ENCODE measurements at places on chromosomes 12 and 14.

DNA sequence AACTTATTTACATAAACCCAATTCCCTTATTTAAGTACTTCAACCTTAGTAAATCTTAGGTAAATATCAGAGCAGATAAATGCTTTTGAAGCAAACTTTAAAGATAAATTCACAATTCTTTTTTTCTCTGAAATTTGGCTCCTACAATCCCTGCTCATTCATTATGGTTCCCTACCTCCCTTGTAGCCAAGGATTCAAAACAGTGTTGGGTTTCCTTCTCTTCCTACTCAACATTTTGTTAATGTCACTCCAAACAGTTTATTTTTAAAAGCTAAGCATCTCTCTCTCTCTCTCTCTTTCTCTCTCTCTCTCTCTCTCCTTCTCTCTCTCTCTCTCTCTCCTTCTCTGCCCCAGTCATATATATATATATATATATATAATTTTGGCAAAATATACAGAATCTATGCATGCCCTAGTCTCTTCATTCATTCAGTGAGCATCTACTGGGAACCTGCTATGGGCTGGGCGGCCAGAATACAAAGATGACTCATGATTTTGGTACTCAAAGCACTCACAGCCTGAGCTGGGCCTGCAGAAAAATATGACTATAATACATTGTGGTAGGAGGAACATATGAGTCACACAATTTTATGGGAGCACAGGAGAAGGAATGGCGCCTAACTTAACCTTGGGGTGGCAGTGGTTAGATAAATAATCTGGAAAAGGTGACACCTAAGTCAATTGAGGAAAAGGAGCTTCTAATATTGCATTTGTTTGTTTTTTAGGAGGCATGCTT lies 123.7 kb upstream of the DHRS4 start:
- no peak for DNase-seq

- no peak for DNase-seq
These were observed 86.7 kb downstream of the NCOR2 start for GRCh38 chr12:124480469-124481256.

GRCh38 chr12:127787544-127787943 lies 479.4 kb upstream of the TMEM132C start:
- DNase-seq: no peak

GRCh38 chr12:10672231-10672868 lies 1.5 kb downstream of the STYK1 start:
- DNase-seq: no peak

DNA sequence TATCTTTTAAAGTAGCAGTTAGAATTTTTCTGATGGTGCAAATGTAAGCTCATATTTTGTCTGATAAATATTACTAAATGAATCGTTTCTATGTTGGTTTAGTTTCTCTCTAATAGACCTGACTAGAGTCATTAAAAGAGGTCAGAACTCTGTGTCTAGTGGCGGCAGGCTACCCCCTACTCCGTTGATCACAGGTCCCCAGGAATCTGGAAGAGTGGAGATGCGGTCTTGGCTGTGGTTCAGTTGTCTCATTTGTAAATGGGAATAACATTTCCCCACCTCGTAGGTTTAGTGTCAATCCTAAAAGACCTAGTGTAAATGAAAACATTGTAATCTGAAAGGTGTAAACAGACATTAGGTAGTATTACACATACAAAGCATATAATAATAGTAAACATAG lies 4.7 kb upstream of the FOXJ2 start:
- no peak for DNase-seq

- no peak for DNase-seq
These were observed 600 bp downstream of the PNN start for GRCh38 chr14:39175445-39176262.

GRCh38 chr14:99789581-99789980 lies 3.6 kb upstream of the EML1 start:
- DNase-seq: no peak

DNA sequence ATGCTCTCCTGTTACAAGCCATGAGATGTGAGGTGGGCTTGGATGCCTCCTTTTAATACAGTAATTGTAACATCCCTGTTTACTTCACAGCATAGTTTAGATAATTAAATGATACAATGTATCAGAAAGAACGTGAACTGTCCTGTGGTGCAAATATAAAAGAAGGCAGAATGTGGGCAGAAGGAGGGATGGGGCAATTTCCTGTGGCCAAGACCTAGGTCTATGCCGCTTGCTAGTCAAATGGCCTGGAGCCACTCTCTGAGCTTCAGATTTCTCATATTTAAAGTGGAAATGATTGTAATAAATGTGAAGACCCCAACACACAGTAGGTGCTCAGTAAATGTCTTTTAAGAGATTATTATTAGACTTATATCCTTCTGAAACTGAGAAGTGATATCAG lies 24.0 kb upstream of the EVL start:
- no peak for DNase-seq

DNA sequence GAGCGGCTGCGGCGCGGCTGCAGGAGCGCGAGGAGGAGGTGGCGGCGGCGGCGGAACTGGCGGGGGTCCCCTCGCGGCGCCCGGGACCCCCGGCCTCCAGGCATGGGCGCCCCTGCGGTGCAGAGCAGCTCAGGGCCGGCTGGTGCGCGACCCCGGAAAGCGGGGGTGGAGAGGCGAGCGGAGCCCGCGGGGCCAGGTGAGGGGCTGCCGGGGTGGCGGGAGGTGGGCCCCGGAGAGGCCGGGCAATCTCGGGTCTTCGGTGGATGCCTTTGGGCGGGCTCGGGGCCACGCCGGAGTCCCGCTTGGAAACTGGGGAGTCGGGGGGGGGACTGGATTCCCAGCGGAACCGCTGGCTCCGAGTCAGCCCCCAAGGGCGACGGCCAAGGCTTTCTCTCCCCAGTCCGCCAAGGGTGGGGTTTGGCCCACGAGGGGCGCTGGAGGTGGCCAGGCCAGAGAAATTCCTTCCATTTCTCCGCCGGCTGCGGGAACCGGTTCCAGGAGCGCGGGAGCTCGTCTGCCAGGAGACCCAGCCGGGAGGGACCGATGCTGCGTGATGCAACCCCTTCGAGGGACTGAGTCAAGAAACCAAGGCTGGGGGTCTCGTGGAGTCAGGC lies 13.9 kb upstream of the NR4A1 start:
- DNase-seq: no peak

GRCh38 chr12:117968826-117969659 lies at the start of gene KSR2:
Gene KSR2 (minus strand): TSS chr12:117968990. CDS start chr12:117968255, 735 bp downstream.
- peak; percentile 98 for DNase-seq

DNA sequence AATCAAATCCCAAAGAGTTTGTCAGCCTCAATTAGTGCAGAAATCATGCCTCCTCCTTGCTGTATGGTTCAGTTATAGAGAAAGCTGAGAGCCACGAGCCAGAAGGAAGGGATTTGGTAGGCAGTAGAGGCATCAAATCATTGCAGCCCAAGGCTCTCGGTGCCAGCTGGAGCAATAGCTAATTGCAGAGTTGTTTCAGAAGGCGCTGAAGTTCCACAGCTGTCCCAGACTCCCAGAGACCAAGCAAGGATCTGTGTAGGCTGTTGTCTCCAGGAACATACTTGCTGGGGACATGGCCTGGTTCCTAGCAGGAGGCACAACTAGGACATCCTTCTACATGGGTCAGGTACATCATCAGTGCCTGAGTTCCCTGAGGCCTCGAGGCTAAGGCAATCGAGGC lies 80.4 kb upstream of the WSCD2 start:
- no peak for DNase-seq

- DNase-seq: no peak
These were observed 49.2 kb upstream of the DICER1 start for GRCh38 chr14:95206534-95206933.

DNA sequence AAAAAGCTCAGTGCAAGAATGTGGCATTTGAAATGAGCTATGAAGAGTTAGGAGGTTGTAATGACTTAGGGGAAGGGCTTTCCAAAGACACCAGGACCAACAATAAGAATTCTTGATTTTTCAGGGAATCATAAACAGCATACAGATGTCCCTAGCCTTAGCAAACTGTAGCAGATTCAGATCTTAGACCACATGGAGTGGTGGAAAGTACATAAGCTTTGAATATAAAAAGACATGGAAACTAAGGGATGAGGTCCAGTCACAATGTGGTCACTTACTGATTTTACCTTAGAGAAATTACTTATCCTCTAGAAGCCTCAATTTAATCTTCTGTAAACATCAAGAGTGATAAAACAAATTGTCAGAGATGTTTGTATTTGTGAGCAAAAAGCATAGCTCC lies 186.6 kb downstream of the DUSP6 start:
- DNase-seq: no peak

GRCh38 chr12:64757771-64758170 lies 1.4 kb downstream of the GNS start:
- no peak for DNase-seq

DNA sequence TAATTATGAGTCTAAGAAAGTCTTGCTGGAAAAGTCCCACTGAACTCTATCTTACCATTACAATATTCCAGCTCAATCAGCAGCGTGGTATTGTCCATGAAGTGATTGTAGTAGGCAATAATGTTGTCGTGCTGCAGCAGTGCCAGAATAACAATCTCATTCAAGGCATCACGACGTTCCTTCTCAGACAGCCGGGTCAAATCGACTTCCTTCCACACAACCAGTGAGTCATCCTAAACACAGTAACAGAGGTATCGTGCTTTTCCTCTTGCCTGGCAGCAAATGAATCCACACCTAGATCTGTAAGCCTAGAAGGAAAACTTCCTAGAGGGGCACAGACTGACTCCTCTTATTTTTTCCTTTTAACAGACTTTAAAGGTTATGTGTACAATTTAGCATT lies 2.9 kb downstream of the NEK9 start:
- DNase-seq: no peak

DNA sequence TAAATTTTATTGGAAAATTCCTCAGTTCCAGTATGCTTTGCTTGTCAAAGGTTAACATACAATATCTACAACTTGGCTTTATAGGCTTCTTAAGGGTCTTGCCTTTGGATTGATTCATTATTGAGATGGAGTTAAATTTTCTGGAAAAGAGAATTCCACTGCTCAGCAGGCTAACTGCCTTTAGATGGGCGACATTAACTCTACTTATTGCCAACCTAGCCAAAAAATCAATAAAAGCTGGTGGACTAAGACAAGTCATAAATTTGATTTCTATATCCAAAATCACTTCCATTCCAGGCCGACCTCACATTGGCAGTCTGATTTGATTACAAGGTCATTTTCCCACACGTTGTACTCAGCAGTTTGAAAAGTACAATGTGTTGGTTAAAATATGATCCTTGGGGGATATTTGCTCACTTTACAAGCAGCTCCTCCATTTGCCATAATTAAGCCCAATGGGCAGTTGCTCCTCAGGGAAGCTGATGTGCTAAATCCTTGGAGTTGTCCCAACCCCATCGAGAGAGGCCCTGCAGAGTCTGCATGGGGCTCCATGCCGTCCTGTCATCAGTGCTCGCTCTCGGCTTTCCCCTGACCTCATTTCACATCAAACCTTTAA lies 36.1 kb upstream of the CRY1 start:
- no peak for DNase-seq

DNA sequence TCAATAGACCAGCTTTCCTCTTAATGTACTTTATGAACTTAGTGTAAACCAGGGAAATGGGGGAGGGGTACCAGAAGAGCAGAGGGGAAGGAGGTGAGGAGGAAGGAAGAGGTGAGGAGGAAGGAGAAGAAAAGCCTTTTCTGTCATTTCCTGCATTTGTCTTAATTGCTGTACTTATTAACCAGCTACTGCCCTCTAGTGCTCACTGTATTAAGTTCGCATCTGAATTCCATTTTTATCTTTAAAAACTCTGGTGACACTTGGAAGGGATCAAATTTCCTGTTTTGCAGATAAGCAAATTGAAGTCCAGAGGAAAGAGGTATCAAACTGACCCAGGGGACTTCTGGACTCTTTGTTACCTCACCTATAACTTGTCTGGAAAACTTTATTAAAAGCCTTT lies 22.2 kb downstream of the MANSC1 start:
- DNase-seq: peak; percentile 49

DNA sequence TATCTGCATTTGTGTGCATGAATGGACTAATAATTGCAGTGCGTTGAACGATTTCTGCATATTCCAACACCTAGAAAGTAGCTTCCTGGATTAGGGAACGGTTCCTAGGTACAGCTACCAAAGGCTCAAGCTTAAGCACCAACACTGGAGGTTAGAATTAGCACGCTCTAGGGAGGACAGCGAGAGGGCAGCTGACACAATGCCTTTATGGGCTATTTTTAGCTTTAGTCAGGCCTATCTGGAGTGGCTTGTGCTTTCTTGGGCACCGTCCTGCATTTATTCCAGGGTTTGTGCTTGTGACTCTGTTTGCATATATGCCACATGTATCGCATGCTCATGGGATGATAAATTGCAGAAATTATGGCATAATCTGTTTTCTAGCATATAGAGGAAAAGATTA lies 13.7 kb downstream of the ETV6 start:
- DNase-seq: no peak

Data from NCI-H1105 (cell line).